ENCODE measurements at places on chromosomes 6 and 20. TPM values are rescaled to one million over a fixed set of nuclear protein-coding genes. Genes with fewer than 3 reads are reported as not detected.

DNA sequence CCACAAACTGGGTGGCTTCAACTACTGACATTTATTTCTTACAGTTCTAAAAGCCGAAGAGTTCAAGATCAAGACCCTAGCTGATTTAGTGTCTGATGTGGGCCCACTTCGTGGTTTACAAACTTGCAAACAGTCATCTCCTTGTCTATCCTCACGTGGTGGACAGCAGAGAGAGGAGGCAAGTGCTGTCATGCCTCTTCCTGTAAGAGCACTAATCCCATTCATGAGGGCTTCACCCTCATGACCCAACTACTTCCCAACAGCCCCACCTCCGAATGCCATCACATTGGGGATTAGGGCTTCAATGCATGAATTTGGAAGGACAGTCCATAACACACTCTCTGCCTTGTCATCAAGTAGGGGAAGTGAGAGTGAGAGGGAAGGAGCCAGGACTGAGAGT is 15.6 kb upstream of the ISM1 start:
- H3K4me3 ChIP-seq, result no peak overlapping the region
- H3K27me3 ChIP-seq, result no peaks in the 10 kb centered on the region
- no peaks in the 10 kb centered on the region for H3K36me3 ChIP-seq
- no peaks in the 10 kb centered on the region for H3K4me1 ChIP-seq
- no peak overlapping the region for H3K27ac ChIP-seq

DNA sequence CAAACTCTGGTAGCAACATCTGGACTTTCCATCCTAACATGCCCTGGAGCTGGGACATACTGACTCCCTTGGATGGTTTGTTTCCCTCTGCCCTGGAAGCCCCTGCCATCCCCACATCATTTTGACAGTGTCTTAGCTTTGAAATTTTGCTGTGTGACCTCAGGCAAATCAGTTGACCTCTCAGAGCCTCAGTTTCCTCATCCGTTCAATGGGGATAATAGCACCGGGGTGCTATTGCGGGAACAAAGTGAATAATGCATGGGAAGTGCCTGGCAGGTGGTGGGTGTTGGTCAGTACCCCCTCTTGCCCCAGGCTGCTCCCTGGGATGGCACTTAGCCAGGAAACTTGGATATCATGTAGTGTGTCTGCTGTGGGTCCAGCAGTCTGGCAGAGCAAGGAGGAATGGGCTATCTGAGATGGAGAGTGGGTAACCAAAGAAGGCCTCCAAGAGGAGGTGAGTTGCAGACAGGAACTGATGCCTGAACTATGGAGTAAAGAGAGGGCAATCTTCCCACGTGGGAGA is 88.6 kb downstream of the MRPL14 start:
- no peak overlapping the region for H3K27ac ChIP-seq
- no peaks in the 10 kb centered on the region for H3K36me3 ChIP-seq
- no peak for DNase-seq
- peaks cover 42% of the 10 kb centered on the region for H3K4me1 ChIP-seq
- H3K27me3 ChIP-seq, result no peaks in the 10 kb centered on the region

- H3K36me3 ChIP-seq, result peaks cover 2% of the 10 kb centered on the region
- H3K4me1 ChIP-seq, result peaks cover 22% of the 10 kb centered on the region
- H3K4me3 ChIP-seq, result no peak overlapping the region
- H3K27me3 ChIP-seq, result no peaks in the 10 kb centered on the region
Observed at GRCh38 chr20:41306061-41306727, 11.3 kb downstream of the ZHX3 start.

DNA sequence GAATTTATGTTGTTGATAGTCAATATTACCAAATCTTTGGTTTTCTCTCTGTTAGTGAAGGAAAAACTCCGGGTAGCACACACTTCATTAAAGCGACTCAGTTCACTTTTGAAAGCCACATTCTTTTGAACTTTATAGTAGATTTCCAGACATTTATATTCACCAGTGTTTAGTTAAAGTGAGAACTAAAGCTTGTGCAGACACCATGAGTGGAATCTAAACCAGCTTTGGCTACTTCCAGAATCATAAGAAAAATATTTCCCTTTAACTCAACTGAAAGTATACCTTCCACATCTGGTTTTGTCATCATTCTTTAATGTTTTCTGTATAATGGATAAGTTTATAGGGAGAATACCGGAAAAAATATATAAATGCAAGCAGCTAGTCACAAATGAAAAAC is 92.1 kb upstream of the COL21A1 start:
- H3K36me3 ChIP-seq, result no peaks in the 10 kb centered on the region
- no peak overlapping the region for H3K27ac ChIP-seq
- no peak for DNase-seq
- no peak overlapping the region for H3K4me3 ChIP-seq

DNA sequence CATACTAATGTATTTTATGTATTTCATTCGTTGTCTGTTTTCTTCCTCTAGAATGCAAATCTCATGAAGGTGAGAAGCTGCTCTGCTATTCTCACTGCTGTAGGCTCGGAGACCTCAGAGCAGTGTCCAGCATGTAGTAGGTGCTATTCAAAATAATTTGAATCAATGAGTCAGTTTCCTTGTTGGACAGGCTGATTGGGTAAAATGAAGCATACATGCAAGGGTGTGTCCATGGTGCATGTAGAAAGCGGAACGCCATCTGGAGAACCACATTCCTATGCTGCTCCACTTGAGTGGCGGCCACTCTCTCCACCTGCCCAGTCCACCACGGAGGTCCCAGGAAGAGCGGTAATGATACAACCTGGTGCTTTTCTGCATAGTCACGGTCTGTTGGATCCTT is 412.1 kb downstream of the QKI start:
- no peaks in the 10 kb centered on the region for H3K27me3 ChIP-seq
- H3K4me1 ChIP-seq, result no peaks in the 10 kb centered on the region

DNA sequence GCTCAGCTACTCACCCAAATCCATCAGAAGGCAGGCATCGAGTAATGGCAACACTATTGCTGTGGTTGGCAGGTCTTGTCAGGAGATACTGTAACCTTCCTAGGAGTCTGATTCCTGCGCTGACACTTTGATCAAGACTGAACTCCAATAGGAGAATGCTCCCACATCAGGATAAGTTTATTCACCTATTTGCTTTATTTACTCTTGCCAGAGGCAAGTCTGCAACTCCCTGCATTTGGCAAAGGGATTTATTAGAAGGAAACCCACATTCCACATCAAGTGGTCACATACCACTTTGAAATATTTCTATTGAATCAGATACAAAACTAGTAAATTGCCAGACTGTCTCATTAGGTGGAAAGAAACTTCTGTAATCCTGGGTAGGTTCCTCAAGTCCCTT is 43.5 kb downstream of the ZFAND3 start:
- H3K27me3 ChIP-seq, result no peaks in the 10 kb centered on the region
- H3K4me1 ChIP-seq, result peaks cover 5% of the 10 kb centered on the region
- DNase-seq, result peak; percentile 77
- no peaks in the 10 kb centered on the region for H3K36me3 ChIP-seq

Gene ERVFRD-1
- not detected for total RNA-seq

DNA sequence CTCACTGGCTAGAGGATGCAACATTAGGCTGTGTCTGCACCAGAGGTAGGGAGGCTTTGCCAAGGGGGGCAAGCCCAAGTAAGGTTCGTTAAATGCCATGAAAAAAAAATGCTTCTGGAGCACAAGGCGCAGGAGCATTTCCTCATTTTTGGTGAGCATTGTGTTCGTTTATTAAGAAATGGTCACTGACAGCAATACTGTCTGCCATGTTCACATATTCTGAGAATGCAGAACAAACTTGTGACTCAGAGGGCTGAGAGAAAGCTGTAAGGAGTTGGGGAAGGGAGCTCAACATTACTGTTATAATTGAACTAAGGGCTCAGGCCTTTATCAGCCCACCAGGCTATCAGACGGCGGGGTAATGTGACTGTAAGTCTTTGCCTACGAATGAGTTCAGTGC is 465.4 kb upstream of the BTBD3 start:
- H3K27ac ChIP-seq, result no peak overlapping the region
- peak; percentile 26 for DNase-seq
- peaks cover 2% of the 10 kb centered on the region for H3K4me1 ChIP-seq
- H3K4me3 ChIP-seq, result no peak overlapping the region
- H3K36me3 ChIP-seq, result no peaks in the 10 kb centered on the region

Gene OGFR
- total RNA-seq, result 30.8 TPM

Gene TP53TG5
- under 0.01 TPM for total RNA-seq

DNA sequence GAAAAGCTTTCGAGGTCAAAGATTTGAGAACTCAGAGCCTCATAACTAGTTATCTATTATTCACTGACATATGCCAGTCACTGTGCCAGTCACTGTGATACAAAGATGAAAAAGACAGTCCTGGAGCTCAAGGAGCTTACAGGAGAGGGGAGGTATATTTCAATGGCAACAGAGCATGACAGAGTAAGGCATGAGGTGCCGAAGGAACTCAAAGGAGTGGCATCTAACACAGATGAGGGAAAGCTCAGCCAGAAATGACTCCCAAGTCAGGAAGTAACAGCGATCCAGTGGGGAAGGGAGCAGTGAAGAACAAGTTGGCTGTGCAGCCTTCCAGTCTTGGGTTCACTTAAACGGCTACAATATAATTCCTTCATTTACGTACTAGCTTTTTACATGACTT is 46.6 kb downstream of the DTNBP1 start:
- H3K27me3 ChIP-seq, result no peaks in the 10 kb centered on the region
- H3K27ac ChIP-seq, result no peak overlapping the region
- H3K36me3 ChIP-seq, result no peaks in the 10 kb centered on the region
- DNase-seq, result no peak
- H3K4me3 ChIP-seq, result no peak overlapping the region

GRCh38 chr6:1619098-1619672 is 9.5 kb downstream of the FOXC1 start:
- peaks cover 5% of the 10 kb centered on the region for H3K27me3 ChIP-seq
- no peak overlapping the region for H3K27ac ChIP-seq
- no peak overlapping the region for H3K4me3 ChIP-seq
- DNase-seq, result no peak

- no peak overlapping the region for H3K4me3 ChIP-seq
- H3K27me3 ChIP-seq, result no peaks in the 10 kb centered on the region
- H3K27ac ChIP-seq, result no peak overlapping the region
- no peaks in the 10 kb centered on the region for H3K4me1 ChIP-seq
Observed at GRCh38 chr6:91659891-91660290, 1073.0 kb upstream of the MAP3K7 start.

- no peaks in the 10 kb centered on the region for H3K27me3 ChIP-seq
- no peak overlapping the region for H3K27ac ChIP-seq
- no peaks in the 10 kb centered on the region for H3K36me3 ChIP-seq
- no peak overlapping the region for H3K4me3 ChIP-seq
- no peaks in the 10 kb centered on the region for H3K4me1 ChIP-seq
Observed at GRCh38 chr20:49519777-49520359, 37.4 kb upstream of the KCNB1 start.

DNA sequence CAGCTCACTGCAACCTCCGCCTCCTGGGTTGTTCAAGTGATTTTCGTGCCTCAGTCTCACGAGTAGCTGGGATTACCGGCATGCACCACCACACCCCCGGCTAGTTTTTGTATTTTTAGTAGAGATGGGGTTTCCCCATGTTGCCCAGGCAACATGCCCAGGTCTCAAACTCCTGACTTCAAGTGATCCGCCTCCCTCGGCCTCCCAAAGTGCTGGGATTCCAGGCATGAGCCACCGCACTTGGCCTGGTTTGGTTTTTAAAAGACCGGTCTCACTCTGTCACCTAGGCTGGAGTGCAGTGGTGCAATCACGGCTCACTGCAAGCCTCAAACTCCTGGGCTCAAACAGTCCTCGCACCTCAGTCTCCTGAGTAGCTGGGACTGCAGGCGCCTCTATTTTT is 40.1 kb downstream of the VSTM2L start:
- H3K27ac ChIP-seq, result no peak overlapping the region
- peaks cover 5% of the 10 kb centered on the region for H3K27me3 ChIP-seq
- no peak for DNase-seq
- H3K36me3 ChIP-seq, result no peaks in the 10 kb centered on the region

DNA sequence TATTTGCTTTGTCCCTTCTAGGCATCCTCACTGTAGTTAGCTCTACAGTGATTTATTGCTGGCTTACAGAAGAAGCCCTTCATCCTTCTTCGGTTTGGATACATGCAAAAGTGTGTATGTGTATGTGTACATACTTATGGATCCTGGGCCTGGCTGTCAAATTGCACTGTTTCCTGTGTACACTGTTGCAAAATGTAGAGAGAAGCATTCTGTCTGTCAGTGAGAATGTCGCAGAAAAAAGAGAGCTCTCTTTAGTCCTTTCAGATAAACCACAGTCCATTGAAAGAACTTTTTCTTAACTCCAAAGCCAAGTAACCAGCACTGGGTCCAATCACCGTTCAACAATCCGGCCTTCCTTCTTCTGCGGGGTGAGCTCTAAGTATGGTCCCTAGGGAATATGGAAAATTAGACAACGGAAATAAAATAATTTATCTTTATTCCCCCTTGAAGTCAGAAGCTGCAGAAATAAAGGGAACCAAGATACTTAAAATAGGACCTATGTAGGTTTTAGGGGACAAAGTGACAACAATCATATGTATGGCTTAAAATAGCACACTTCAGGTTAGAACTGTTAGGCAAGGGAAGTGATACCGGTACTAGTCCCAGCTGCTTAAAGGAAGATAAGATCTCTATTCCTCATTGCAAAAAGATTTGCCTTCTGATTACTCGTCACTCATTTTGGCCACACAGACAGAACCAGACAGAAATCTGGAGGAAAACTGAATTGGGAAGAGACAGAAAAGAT is 107.0 kb downstream of the CD83 start:
- H3K27me3 ChIP-seq, result no peaks in the 10 kb centered on the region
- no peaks in the 10 kb centered on the region for H3K36me3 ChIP-seq
- no peak overlapping the region for H3K4me3 ChIP-seq
- DNase-seq, result no peak
- no peaks in the 10 kb centered on the region for H3K4me1 ChIP-seq

GRCh38 chr6:44462335-44462734 is 74.8 kb downstream of the CDC5L start:
- DNase-seq, result no peak
- H3K36me3 ChIP-seq, result no peaks in the 10 kb centered on the region
- H3K4me3 ChIP-seq, result no peak overlapping the region
- H3K27me3 ChIP-seq, result no peaks in the 10 kb centered on the region

DNA sequence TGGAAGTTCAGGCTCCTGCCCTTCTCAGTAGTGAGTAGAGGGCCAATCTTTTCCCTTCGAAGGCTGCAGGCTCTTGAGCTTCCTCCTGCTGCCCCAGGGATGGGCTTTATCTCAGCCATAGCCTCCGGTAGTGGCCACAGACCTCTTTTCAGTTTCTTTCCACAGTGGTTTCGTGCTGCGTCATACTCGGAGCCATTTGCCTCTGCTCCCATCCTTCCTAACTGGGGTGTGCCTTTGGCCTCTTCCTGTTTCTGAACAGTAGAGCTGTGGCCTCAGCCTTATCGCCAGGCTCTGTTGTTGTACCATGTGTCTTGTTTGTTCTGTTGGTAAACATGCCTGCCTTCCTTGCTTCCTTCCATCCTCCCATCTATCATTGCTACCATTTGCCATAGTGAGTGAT is 54.1 kb downstream of the TULP4 start:
- H3K4me3 ChIP-seq, result no peak overlapping the region
- no peak overlapping the region for H3K27ac ChIP-seq
- H3K27me3 ChIP-seq, result no peaks in the 10 kb centered on the region
- no peaks in the 10 kb centered on the region for H3K4me1 ChIP-seq

- H3K27me3 ChIP-seq, result no peaks in the 10 kb centered on the region
- DNase-seq, result no peak
- H3K36me3 ChIP-seq, result no peaks in the 10 kb centered on the region
- no peak overlapping the region for H3K27ac ChIP-seq
- H3K4me3 ChIP-seq, result no peak overlapping the region
Observed at GRCh38 chr20:9999645-10000044, 35.1 kb upstream of the ANKEF1 start.

Gene CTCFL
- not detected for total RNA-seq

- H3K27me3 ChIP-seq, result no peaks in the 10 kb centered on the region
- no peaks in the 10 kb centered on the region for H3K36me3 ChIP-seq
- H3K4me1 ChIP-seq, result no peaks in the 10 kb centered on the region
- H3K4me3 ChIP-seq, result no peak overlapping the region
Observed at GRCh38 chr6:125612345-125612846, 137.0 kb upstream of the HEY2 start.

Gene ARMH2
- not detected for total RNA-seq
